CD14-positive monocyte (primary cell): ENCODE measurements at places on chromosomes 5 and 9.

DNA sequence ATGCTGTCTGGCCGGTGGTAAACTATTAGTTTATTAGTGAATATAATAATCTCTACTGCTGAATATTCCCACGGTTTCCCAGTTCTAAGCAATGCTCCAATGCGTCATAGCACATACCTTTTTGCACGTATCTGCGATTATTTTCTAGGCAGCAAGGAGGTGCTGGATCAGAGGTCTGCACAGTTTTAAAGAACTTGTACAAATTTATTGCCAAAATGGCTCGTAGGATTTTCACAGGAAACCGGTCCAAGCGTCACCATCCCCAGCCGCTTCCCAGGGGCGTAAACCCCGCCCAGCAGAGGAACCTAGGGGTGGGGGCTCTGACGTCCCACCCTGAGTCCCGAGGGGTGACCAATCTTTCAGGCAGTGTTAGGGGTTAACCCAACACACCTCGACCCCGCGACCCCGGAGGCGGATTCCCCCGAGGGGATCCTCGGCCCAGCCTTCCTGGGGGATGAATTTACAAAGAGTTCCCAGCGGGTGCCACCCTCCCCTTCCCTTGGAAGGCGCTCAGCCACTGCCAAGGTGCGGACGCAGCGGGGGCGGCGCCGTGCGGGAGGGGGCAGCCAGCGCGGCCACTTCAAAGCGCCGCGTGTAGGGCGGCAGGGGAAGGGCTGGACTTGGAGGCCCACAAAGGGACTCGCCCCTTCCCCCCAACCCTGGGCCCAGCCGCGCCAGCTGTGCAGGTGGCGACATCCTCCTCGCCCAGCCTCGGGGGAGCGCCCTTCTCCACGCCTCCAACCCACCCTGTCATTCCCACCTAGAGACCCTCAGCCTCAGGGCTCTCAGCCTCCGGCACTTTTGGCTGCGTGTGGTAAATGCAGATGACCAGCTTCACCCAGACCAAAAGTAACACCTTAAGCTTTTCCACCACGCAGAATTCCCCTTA lies 43.5 kb upstream of the TCF7 start:
- DNase-seq, result no peak

DNA sequence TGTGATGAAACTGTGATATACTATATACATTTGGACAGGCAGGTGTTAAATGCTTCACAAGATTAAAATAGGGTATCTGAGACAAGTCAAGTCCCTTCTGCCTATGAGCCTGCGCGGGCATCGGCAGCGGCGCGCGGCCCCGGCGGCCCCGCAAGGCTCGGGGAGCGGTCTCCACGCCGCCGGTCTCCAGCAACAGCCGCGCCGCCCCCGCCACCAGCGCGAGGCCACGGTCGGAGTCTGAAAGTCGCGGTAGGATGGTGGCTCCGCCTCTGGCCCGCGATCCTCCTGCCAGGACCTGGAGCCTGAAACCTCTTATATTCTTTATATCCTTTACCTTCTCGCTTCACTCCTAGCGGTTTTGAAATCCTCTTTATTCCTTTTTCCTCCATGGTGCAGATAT lies 99.4 kb downstream of the INSL6 start:
- DNase-seq, result no peak

GRCh38 chr9:33466565-33467495 lies 6.9 kb downstream of the NOL6 start:
- no peak for DNase-seq

GRCh38 chr5:72383280-72383679 lies 63.1 kb downstream of the PTCD2 start:
- no peak for DNase-seq

- DNase-seq, result no peak
Observed at GRCh38 chr5:124179819-124180218, 566.6 kb downstream of the ZNF608 start.

DNA sequence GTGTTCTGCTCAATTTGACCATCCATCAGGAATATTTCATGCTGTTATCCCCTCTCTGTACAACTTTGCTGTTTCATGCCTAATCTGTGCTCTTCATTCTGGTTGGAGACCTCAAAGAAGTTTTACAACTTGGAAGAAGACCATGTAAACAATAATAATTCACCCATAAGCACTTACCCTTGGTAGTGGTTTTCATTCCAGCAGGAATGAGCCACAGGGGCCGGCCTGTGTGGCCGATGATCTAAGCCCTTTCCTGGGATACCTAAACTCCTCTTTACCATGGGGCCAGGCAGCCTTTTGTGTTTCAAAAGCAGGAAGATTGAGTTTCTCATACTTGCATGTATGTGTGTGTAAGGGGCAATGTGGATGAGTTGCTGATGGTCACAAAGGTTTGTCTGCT lies 165.0 kb downstream of the FGF1 start:
- no peak for DNase-seq

DNA sequence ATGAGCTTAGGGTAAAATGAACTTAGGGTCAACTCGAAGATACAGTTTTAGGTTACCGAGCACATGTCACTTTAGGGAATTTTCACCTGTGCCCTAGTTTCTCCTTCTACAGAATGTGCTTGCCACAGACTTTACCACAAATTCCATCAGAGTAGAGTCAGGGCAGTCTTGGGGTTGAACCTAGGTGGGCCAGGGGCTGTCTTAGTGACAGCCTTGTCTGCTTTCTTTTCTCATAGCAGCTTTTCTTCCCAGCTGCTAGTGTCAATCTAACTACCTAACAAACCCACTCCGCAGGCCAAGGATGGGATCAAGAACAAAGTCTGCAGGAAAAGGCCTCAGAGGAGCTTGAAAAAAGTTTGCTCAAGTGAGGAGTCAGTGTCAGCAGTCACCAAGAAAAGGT lies 458.1 kb upstream of the CDH18 start:
- DNase-seq, result no peak

DNA sequence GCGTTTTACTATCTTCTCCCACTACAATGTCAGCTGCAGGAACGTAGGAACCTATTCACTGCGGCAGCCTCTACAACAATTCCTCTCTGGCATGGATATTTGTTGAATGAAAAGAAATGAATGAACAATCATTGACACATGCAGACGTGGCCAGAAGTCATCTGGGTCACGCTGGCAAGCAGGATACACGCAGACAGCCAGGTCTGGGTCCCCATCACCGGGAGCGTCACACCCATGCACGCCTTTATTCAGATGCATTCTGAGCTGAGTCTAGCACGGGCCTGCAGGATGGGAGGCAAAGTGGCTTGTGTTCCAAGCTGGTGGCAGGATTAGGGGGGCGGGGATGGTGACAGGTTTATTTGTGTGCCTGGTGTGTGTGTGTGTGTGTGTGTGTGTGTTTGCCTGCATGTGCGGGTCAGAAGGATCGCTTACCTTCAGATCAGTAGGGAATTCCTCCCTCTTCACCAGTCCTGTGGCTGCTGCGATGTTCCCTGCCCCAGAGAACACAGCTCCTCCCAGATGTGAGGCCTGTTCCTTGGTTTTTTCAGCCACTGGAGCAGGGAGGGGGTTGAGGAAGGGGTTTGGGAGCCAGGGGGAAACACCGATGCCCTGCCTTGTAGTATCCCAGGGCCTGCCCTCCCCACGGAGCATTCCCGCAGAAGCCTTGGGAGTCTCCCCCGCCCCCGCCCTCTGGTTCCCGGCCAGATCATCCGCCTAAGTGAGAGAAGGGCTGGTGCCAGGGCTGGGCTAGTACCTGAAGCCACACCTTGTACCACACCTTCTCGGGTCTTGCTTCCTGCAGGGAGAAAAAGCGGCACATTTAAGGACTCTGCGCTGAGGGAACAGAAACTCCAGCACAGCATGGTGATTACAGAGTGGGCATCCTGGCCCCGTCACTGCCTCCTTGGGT lies 4.1 kb downstream of the SNCB start:
- no peak for DNase-seq

DNA sequence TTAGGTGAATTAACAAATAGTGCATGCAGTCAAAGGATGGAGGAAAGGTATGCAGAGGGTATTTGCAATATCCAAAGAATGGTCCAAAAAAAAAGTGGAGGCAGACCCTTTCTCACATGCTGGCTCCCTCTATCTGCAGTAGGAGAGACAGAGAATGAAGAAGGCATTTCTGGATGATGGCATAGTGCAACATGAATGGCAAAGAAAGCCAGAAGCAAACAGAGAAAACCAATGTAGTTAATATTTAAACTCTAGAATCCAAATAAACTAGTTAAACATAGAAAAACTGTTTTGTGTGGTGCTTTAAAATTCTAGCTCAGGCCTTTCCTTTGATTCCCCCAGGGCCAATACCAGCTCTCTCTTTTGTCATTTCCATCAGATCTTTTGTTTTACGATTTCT lies 403.1 kb upstream of the WWC1 start:
- DNase-seq, result no peak

GRCh38 chr5:140159014-140159927 lies 15.7 kb upstream of the CYSTM1 start:
- DNase-seq, result no peak

DNA sequence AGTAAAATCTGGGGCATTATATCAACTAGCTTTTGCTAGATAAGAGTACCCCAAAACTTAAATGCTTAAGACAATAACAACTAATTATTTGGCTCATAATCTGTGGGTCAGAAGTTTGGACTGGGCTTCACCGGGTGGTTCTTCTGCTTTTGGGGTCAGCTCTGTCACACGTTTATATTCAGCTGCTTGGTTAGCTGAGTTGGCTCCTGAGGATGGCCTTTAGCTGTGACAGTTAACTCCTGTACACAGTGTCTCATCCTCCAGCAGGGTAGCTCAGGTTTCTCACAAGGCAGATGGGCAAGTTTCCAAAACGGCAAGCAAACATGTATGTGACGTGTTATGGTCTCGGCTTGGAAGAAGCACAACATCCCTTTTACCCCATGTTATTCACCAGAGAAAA lies 488.2 kb downstream of the TLE4 start:
- DNase-seq, result no peak

DNA sequence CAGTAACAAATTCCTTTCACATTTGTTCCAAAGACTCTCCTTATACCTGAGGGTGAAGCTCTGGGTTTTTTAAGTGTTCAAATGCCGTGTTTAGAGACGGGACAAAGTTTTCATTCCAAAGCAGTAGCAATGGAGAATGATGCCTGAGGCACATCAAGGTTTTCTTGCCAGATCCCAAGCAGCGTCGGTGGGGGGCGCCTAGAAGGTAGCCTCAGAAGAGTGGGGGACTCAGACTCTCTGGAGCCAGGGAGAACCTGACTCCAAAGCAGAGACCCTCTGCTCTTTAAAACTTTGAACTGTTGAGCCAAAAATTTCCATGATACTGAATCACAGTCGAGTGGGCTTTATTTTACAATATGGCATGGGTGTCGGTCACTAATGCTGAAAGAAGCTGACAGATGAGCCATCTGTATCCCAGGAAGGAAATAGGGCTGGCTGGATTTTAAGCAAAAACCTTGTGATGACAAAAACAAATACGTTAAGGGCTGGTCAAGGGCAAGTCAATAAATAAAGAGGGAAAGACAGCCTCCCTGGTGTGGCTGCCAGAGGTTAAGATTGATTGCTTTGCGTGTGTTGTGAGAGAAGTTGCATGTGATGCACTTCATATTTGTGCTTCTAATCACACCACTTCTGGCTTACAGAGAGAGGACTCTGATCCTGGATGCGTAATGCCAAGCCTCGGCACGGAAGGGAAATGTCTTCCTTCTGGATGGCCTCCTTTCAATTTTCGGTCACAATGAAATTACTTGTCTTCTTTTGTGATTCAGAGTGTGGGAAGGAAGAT lies 161.1 kb upstream of the EFNA5 start:
- no peak for DNase-seq

DNA sequence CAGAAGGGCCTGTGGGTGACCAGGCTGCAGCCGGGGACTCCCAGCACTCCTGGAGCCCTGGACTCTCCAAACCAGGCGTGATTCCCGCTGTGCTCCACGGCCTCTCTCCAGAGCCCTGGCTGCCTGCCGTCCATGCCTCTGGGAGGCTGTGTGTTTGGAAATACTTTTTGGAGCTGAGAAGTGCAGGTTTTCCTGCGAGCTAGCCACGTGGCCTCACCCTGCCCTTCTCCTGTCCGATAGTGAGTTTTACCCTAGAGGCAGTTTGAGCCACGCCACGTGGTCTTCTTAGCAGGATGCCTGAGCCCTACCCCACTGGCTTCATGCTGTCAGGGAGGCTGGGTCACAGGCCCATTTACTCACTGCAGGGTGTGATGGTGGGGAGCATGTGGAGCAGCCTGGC lies 71.3 kb downstream of the COL5A1 start:
- no peak for DNase-seq

DNA sequence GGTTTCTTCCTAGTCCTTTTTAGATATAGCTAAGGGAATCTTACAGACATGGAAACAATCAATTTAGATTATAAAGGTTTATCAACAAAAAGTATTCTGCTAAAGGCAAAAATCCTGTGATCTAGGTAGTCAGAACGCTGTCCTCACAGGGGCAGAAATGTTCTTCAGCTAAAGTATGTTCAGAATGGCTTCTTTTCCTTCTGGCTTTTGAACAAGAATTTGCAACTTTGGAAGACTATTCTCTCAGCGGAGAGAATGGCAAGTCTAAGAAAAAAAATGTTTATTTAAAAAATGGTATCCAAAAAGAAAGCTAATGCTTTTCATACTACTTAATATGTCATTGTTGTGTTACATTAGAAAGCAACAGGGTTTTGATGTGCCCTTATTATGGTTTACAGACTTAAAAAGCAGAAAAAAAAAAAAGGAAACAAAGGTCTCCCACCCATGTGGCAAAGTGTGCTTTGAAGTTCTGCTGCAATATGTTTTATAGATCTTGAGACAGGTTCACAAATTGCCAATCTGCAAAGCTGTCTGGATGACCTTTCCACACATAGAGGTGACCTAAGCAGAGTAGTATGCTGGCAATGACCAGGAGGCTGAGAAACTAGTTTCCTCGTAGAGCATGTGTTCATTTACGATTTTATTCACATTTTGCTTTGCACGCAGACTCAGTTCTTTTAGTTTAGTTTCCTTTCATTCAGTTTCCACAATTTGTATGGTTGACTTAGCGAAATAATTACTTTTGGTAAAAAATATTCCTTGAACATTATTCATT lies 45.1 kb upstream of the PJA2 start:
- no peak for DNase-seq

GRCh38 chr9:122011818-122012498 lies 81.2 kb downstream of the TTLL11 start:
- DNase-seq, result no peak
